Brain (organoid and tissue), 16 donors: ENCODE measurements at places on chromosomes 6 and 20.

DNA sequence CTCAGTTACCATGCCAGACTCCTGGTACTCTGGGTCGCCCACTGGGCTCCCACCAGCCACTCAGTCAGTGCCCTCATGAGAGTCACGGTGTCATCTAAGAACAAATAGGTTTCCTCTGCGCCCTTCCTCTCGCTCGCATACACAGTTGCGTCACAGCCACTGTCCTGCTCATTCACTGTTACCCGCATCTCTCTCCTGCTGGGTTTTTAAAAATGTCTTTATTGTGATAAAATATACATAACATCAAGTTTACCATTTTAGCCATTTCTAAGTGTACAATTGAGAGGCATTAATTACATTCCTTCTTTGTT is 4.0 kb downstream of the TEAD3 start:
- no peak for DNase-seq

- DNase-seq = no peak
These were observed 493.9 kb upstream of the MARCKS start for GRCh38 chr6:113363048-113363798.

DNA sequence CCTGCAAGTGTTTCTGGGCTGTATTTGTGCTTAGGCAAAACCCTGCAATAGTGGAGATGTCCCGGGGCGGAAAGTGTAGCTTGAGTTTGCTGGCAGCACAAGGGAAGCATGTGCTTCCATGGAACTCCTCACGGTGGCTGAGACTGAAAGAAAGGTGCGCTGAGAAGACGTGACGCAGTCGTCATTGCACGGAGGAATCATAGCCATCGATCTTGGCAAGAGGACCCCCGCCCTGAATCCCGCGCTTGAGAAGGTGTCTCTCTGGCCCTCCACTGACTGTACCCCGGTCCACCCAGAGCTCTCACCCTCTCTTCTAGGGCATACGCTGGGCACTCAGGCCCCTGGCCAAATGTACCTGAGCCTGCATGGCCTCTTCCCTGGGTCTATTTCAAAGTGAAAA is 1081.8 kb upstream of the DEFB115 start:
- no peak for DNase-seq

DNA sequence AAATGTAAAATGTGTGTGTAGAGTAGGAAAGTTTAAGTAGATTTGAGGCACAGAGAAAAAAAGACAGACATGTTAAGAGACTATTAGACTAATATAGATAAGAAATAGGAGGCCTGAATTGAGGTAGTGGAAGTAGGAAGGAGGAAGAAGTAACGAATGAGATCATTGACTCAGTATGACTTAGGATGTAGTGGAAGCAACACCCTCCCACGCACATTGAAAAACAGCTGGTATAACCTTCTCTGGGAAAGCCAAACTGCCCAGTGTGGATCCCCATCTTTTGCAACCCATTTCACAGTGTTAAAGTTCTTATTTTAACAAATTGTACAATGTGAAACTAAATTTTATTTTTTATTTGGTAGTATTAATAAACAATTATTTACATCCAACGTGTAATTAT is 89.1 kb downstream of the GRIK2 start:
- DNase-seq = no peak

DNA sequence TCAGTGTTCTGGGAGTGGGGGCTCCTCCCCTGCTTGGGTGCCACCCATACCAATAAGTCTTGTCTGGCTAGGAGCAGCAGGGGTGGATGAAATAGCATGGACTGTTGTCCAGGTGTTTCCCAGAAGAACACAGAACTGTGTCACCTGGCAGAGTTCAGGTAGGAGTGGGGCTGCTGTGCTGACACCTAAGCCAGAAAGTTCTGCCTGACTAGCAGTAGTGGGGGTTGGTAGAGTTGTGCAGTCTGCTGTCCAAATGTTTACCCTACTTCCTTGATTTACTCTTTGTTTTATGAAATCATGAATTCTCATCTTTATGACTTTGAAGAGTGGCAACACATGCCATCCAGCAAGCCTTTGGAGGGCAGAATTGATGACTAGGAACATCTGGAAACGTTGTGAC is 27.3 kb upstream of the SLC35B3 start:
- no peak for DNase-seq

- no peak for DNase-seq
These were observed 6.8 kb downstream of the CGA start for GRCh38 chr6:87088076-87088475.

DNA sequence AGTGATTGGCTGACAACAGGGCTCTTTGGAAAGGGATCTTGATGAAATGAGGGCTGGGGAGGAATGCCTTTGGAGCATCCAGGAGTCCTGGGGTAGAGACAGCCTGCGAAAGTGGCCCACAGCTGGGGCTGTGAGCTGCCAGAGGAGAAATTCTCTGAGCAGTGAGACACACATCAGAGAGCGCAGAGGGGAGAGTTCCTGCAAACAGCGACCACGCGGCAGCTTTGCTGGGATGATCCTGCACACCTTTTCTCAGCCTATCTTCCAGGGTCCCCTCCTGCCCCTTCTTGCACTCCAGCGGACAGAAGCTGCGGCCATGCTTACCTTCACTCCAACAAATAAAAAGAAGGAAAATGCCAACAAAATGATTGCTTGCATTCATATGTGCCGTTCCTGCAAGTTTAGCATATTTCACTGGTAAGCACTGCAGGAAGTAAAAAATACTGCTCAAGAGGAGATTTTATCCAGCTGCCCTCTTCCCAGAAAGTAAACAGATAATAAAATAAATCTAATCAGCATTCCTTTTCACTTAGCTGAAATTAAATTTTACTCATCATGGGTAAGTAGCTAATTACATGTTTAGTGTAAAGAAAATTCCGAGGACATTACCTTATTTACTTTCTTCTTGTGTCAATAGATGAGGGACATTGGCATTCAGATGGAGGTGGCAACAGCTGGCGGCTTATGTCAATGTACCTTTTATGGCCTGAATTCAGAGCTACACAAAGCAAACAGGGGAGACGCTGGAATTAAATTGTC is 339.9 kb upstream of the ARID1B start:
- DNase-seq = no peak

- no peak for DNase-seq
These were observed 23.5 kb downstream of the MCM8 start for GRCh38 chr20:5973971-5974370.

GRCh38 chr6:53827531-53827930 is 32.7 kb downstream of the LRRC1 start:
- no peak for DNase-seq

DNA sequence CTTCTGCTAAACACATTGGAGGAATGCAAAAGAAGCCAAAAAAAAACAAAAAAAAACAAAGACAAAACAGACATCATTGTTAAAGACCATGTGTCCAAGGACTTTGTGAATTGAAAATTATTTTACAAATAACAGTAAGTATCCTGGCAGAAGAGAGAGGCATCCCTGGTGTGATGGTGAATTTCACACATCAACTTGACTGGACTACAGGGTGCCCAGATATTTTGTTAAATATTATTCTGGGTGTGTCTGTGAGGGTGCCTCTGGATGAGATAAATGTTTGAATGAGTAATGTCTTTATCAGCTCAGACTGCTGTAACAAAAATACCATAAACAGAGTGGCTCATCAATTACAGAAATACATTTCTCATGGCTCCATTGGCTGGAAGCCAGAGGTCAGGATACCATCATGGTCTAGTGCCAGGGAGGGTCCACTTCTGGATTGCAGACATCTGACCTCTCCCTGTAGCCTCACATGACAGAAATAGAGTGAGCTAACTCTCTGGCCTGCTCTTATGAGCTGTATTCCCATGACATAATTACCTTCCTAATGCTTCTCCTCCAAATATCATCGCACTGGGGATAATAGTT is 12.2 kb upstream of the C6orf118 start:
- DNase-seq = no peak

DNA sequence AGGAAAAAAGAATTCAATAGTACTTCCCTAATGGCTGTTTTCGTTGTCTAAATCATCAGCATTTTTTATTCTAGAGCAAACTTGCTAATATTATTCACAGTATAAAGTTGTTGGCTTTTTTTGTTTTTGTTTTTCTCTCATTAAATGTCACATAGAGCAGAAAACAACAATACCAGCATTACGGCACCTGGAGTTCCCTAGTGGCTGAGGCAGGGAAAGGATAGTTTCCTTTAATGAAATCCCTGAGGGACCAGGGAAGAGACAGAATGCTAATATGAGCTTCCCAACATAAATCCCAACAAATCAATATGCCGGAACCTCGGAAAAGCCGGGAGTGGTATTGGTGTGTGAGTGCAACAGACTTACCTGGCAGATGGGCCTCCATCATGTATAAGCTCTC is 235.2 kb upstream of the ASCC3 start:
- DNase-seq = no peak

DNA sequence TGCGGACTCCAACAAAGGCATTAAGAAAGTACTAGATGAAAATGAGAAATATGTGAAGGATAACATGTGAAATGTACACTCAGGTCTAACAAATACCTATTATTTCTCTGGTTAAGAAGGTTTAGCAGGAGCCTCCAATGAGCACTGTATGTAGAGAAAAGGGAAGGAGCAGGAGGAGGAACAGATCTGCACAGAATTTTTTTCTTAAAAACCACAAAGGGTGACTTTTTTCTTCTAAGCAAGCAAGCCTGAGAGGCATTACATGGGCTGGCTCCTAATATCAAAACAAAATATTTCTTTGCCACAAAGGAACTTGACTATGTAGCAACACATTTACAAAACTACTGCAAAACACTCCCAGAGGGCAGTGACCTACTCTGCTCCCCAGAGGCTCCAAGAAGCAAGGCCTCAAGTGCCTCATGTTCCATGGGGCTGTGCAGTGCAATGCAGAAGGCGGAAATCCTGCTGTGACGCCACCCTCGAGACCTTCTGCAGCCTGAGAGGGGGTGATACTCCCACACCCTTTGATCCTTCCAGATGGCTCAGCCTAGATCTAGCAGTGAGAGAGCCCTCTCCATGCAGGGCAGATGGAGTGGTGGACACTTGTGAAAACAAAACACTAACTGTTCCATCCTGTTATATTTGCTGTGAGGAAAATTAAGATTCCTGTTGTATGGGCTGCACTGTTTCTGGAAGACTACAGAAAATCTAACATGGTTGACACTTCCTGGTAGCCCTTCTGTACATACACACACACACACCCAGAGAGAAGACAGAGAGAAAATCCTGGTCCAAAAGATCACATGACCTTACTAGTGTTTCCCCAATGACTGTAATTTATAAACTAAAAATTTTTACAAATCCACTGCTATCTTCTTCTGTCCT is 36.0 kb upstream of the SMIM29 start:
- DNase-seq = peak; percentile 15

GRCh38 chr6:94196891-94197290 is 777.5 kb upstream of the EPHA7 start:
- no peak for DNase-seq

DNA sequence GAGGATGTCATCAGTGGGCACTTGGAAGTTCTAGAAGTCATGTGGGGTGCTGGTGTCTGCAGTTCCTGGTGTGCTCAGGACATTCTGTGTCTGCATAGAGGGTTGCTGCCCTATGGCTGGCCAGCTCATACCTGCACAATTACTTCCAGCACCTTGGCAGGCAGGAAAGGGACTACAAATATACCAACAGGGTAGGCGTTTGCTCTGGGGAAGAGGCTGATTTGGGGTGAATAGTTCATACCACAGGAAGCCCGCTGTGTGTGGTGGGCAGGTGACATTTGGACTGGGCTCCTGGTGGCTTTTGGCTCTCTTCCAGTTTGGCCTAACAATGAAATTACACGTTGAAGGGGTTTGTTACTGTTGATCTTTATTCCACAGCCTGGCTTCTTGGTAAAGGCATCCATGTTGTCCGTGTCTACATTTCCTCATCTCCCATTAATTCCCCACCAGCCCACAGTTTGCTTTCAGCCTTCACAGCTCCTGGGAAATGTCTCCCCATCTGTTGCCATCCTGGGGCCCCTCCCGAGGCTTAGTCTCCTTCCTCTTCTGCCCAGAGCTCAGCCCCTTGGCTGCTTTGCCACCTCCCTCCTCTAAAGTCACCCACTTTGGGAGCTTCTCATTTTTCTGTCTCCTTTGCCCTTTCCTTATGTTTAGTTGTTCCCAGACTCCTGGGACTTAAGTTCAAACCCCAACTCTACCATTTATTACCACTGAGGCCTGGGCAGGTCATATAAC is 88.1 kb downstream of the RSPH3 start:
- DNase-seq = no peak

- no peak for DNase-seq
These were observed 11.5 kb upstream of the ASF1A start for GRCh38 chr6:118882314-118882905.

DNA sequence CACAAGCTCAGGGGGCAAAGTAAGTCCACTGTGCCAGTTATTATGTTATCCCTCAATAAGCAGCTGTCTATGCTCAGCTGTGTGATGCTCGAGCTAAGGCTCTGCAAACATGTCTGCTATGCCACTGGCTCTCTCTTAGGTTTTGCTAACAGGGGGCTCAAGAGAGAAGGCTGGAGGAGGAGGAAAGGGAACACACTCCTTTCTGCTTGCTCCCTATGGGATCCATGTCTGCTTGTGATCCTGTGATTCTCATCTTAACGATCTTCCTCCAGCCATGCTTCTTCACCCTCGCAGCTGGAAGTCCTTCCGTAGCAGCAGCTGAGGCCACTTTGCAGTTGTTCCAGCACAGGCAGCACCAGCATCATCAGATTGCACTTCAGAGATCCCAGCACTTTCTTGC is 37.0 kb upstream of the IGF2R start:
- DNase-seq = peak; percentile 15

GRCh38 chr20:62709537-62709905 is 885 bp downstream of the NTSR1 start:
- no peak for DNase-seq

- DNase-seq = no peak
These were observed 35.5 kb upstream of the MRAP2 start for GRCh38 chr6:83998021-83998584.

DNA sequence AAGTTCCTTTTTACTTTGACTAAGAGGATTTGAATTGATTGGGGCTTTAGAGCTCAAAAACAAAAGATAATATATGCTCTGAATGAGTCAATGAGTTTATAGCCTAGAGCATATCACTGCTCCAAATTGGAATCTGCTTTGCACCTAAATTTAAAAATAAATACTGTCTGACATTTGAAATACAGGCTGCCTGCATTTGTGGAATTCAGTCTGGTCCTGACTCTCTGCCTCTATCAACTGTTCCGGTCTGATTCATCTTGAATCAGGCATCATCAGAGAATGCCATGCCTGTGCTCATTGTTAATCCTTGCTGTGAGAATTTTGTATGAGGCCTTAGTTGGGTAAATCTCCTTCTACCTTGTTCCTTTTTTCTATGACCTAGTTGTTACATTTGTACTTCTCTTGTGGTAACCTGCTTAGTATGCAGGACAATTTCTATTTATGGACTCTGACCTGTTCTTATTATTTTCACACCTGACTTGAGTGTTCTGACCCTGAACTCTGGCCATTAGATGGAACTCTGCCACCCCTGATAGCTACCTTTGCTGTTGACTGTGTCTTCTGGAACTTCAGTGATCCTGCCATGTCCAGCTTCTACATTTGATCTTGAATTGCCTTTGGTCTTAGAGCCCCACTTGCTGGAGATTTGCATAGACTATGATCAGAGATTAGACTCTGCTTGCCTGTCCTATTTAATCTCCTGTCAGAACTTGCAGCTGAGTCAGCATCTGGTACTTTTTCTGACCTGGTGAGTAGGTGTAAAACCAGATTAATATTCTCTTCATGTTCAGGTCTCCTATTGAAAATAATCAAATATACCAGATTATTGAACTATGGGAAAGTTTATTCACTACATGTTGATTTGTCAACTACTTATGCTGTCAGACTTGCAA is 442.7 kb upstream of the HS3ST5 start:
- DNase-seq = no peak
